Activated T-helper 2 cell treated with anti-CD3 and anti-CD28 coated beads, Interferon-gamma antibody, Interleukin-2, Interleukin-4, amounts not matched to agents 10 μg/mL and 5 μg/mL and 100 μg/mL, durations not matched to agents 14 hours and 24 hours and 36 hours (primary cell): ENCODE measurements at places on chromosomes 12 and 14. TPM values are rescaled to one million over a fixed set of nuclear protein-coding genes. Genes with fewer than 3 reads are reported as not detected.

Gene MIPOL1
- not detected in 2 replicates for total RNA-seq

Gene STAT6
- 333 and 341 TPM in 2 replicates for total RNA-seq

Gene TMEM233
- total RNA-seq, result not detected in 2 replicates

Gene NDRG2
- total RNA-seq, result 1.1 and 1.8 TPM in 2 replicates

Gene CPNE8
- total RNA-seq, result 4.7 and 5.0 TPM in 2 replicates

Gene BAG5
- 28.2 and 29.2 TPM in 2 replicates for total RNA-seq

Gene GYS2
- total RNA-seq, result 0.07 and 0.14 TPM in 2 replicates

Gene JAG2
- 2.6 and 3.2 TPM in 2 replicates for total RNA-seq

Gene EIF5
- 261 TPM in 2 replicates for total RNA-seq

Gene LBHD2
- not detected in 2 replicates for total RNA-seq

Gene SLC10A1
- not detected in 2 replicates for total RNA-seq
